ENCODE measurements at places on chromosomes 4 and X.

DNA sequence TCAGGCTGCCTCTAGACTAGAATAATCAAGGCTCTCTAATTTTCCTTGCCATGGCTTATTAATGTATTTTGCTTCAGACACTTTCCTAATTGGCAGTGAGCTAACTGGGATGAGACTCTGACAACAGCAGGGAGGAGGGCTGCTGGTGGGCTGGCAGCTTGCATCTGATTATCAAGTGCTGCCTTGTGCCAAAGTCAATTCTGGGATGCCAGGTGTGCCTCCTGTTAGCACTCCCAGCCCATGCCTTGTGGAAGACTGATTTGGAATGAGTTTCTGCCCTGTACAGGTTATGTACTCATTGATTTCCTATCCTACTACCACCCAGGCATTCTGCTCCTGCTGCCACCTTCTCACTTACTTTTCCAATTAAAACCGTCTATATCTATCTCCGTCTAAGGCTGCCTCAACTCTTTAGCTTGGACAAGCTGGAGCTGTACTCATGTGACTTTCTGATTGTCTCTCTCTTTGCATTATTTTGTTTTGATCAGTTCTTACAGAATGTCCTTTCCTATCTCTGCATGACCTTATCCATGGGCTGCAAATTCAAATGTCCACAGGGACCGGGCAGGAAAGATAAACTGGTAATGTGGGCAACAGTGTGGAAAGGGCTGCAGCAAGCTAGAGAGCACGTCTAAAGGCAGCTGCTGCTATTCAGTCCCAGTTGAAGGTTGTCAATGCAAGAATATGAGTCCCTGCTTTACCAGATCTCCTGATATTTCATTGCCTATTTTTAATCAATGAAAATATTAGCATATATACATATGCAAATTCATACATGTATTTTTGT is 112.6 kb downstream of the GABRA2 start:
- H3K4me3 ChIP-seq: no peak overlapping the region
- H3K27ac ChIP-seq: no peak overlapping the region
- no peaks in the 10 kb centered on the region for H3K27me3 ChIP-seq
- no peak for DNase-seq
- H3K4me1 ChIP-seq: no peaks in the 10 kb centered on the region

DNA sequence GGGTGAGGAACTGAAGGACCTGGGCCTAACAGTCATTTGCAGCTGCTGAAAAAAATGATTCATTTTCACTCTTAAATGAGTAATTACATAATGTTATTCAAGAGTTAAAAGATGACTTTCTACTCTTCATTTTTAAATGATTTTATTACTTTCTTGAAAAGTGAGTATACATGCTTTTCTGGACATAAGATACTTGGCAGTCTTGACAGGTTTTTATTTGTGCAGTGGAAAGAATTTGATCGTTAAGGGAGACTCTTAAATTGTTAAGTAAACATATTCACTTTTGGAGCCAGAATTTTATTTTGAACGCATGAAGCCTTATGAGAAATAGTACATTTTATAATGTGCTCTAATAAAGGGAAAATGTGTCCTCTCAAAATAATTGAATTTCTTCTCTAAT is 245.7 kb downstream of the TENM3 start:
- H3K4me3 ChIP-seq: no peak overlapping the region
- DNase-seq: no peak
- H3K4me1 ChIP-seq: peaks cover 13% of the 10 kb centered on the region
- peaks cover 4% of the 10 kb centered on the region for H3K27me3 ChIP-seq
- H3K27ac ChIP-seq: no peak overlapping the region
- H3K36me3 ChIP-seq: no peaks in the 10 kb centered on the region

- H3K27ac ChIP-seq: no peak overlapping the region
- DNase-seq: no peak
- no peaks in the 10 kb centered on the region for H3K36me3 ChIP-seq
- H3K4me3 ChIP-seq: no peak overlapping the region
These were observed 1020.9 kb upstream of the INTU start for GRCh38 chr4:126611900-126612299.

DNA sequence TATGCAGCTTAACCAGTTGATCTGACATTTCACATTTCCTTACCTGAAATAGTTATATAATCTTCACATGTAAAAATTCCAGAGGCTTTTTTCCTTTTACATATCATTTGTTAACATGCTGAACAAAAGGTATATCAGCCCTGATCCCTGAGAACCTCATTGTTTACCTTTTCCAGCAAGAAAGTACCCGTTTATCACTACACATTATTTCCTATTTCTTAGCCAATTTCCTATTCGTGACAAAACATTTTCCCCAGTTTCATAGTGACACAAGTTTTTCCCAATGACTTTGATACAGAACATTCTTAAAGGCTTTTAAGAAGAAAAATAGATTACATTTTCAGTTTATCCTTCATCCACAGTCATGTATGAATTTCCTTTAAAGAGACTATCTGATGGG is 86.6 kb upstream of the DKK2 start:
- H3K4me3 ChIP-seq: no peak overlapping the region
- no peak overlapping the region for H3K27ac ChIP-seq
- no peaks in the 10 kb centered on the region for H3K4me1 ChIP-seq
- no peaks in the 10 kb centered on the region for H3K36me3 ChIP-seq
- no peak for DNase-seq

GRCh38 chr4:1767770-1768366 is 25.2 kb upstream of the FGFR3 start:
- H3K27ac ChIP-seq: no peak overlapping the region
- peak; percentile 39 for DNase-seq
- H3K4me3 ChIP-seq: no peak overlapping the region
- H3K36me3 ChIP-seq: no peaks in the 10 kb centered on the region
- peaks cover 19% of the 10 kb centered on the region for H3K27me3 ChIP-seq
- H3K4me1 ChIP-seq: peaks cover 3% of the 10 kb centered on the region

DNA sequence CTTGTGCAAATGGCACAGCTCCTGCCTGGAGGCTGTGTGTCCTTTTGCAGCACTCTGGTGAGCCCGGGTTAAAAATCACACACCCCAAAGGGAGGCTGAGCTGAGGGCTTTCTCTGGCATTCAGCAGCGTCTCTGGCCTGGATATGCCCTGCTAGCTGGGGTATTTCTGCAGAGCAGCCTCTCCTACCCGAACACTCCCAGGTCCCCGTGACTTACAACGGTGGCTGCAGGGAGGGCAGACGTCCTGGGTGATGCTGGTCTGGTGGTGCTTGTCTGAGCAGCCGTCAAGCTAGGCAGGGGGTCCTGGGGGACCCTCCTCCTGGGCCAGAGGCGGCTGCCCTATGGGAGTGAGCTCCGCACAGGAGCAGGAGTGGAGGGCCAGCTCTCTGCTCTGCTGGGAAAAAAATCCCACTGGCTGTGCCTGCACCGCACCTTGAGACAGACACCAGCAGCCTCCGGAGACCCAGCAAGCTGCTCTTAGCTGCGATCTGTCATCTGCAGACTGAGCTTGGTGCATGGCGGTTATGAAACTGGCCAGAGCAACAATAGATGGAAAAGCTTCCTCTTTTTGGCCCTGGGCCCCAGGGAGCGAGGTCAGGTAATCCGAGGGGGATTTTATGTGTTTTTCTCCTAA is 41.3 kb upstream of the ASMTL start:
- peak overlapping the region; percentile 42 for H3K4me3 ChIP-seq
- no peak for DNase-seq
- H3K27ac ChIP-seq: peak overlapping the region; percentile 49
- peaks cover 14% of the 10 kb centered on the region for H3K36me3 ChIP-seq
- no peaks in the 10 kb centered on the region for H3K27me3 ChIP-seq

DNA sequence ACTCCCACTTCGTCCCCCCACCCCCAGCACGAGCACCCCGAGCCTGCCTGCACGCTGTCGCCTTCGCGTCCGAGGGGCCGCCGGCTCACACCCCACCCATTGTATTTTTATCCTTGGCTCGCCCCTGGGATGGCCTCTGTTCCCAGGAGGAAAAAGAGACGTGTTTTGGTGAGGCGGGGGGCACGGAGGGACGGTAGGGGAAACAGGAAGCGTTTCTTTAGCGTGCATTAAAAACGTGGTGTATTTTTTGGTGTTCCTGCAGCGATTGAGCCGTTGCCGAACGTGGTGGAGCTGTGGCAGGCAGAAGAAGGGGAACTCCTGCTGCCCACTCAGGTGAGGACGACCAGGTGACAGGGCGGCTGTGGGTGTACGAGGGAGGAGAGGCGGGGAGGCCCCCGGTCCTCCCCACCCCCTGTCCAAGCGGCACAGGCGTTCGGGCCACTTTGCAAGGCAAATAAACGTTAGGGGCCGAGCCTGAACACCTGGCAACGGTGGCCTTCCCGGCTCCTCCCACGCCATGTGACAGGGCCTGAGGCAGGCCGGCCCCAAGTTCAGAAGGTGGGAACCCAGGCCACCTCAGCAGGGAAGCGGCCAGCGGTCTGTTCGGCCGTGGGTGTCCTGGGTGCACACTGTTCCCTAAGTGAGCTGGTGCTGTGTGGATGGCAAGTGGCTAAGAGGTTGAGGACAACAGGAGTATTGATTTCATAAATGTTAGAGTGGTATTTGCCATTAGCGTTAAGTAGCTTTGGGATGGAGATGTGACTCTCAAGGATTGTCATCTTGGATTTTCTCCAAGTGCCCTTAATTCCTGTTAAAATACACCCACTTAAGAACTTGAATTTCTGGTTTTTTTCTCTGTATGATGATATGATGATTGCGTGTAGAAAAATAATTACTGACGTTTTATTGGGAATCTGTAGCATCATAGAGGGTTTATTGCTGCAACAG is 1.1 kb downstream of the TMEM131L start:
- H3K27me3 ChIP-seq: no peaks in the 10 kb centered on the region
- H3K4me3 ChIP-seq: peak overlapping the region; percentile 88
- H3K27ac ChIP-seq: peak overlapping the region; percentile 87
- DNase-seq: peak; percentile 67
- peaks cover 64% of the 10 kb centered on the region for H3K4me1 ChIP-seq

DNA sequence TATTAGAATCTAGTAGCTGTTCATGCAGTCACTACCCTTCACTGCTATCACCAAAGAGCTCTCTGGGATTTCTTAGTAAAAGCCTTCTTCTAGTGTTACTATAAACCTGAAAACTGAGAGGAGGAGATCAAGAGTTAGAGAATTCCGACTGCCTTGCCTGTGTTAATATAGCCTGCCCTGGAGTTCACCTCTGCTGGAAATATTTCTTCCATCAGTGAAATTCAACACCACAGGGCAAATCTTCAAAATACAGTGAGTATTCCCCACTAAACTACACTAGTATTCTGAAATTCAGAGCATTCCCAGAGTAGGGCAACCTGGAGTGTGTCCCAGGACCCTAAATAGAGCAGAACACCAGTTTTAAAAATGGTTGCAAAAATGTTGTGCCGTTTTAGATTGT is 301.1 kb downstream of the ARHGAP24 start:
- no peak overlapping the region for H3K4me3 ChIP-seq
- no peak overlapping the region for H3K27ac ChIP-seq
- no peaks in the 10 kb centered on the region for H3K27me3 ChIP-seq

- no peak for DNase-seq
- H3K27me3 ChIP-seq: no peaks in the 10 kb centered on the region
- no peak overlapping the region for H3K4me3 ChIP-seq
- peak overlapping the region; percentile 85 for H3K27ac ChIP-seq
- H3K36me3 ChIP-seq: peaks cover 33% of the 10 kb centered on the region
These were observed 13.6 kb downstream of the EXOC1 start for GRCh38 chr4:55866973-55867574.

GRCh38 chr4:1172228-1172851 is at the start of gene SPON2:
TSS of gene SPON2 (minus strand) at chr4:1172583.
- DNase-seq: no peak
- no peaks in the 10 kb centered on the region for H3K36me3 ChIP-seq
- H3K4me1 ChIP-seq: peaks cover 11% of the 10 kb centered on the region
- peaks cover 27% of the 10 kb centered on the region for H3K27me3 ChIP-seq
- no peak within 1 kb of the TSS for H3K4me3 ChIP-seq

DNA sequence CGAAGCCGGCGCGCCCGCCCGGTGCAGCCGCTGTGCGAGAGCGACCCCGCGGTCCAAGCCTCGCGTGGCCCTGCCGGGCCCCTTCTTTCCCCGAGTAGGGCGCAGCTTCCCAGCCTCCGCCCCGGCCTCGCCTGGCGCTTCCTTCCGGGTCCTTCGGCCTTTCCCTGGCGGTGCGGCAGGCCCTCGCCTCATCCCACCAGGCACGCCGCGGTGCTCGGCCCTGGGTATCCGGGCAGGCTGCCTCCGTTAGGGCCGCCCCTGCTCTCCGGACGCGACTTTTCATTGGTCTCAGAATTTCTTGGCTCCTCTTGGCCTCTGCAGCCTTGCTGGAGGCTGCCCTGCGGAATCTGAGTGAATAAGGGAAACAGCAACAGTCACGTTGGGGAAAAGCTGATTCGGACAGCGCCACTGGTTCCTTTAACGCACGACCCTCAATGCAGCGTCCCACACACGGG is 429 bp downstream of the UVSSA start:
- peaks cover 37% of the 10 kb centered on the region for H3K4me1 ChIP-seq
- no peaks in the 10 kb centered on the region for H3K27me3 ChIP-seq
- peak; percentile 64 for DNase-seq
- peak overlapping the region; percentile 88 for H3K4me3 ChIP-seq

- H3K36me3 ChIP-seq: no peaks in the 10 kb centered on the region
- no peak for DNase-seq
- peaks cover 71% of the 10 kb centered on the region for H3K4me1 ChIP-seq
These were observed 48.1 kb upstream of the ENPP6 start for GRCh38 chr4:184265546-184266351.

- H3K4me1 ChIP-seq: peaks cover 56% of the 10 kb centered on the region
- H3K27ac ChIP-seq: peak overlapping the region; percentile 82
- no peaks in the 10 kb centered on the region for H3K27me3 ChIP-seq
- peak; percentile 24 for DNase-seq
These were observed 193.0 kb upstream of the RPS6KA3 start for GRCh38 chrX:20459410-20460350.

DNA sequence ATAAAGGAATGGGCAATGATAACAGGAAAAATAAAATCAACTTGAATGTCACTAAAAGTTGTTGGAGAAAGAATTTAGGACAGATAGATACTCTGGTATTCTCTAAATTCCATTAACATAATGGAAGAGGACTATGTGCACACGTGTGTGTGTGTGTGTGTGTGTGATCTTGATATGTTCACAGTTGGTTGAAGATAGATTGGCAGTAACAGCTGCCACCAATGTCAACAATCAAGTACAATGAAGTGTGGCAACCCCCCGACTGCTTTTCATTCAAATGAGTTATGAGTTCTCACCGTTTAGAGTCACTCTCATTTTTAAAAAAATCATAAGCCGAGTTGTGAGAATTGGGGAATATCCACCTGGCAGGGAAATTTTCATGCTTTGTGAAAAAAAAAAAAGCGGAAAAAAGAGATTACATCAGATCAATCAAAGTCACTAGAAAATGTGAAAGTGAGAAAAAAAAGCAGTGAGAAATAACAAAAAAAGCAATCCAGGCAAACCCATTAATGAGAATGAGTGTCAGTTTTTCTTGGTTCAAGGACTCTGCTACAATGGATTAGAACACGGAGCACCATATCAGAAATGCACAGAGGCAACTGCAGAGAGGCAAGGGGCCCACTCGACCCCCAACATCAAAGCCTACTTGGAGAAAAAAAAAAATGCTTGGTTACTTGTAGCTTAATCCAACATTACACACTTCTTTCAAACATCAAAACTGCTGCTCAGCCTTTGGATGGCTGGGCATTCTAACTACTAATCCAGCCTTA is 414.9 kb upstream of the PITX2 start:
- no peak overlapping the region for H3K4me3 ChIP-seq
- H3K27ac ChIP-seq: no peak overlapping the region
- no peak for DNase-seq
- no peaks in the 10 kb centered on the region for H3K4me1 ChIP-seq

- peaks cover 15% of the 10 kb centered on the region for H3K4me1 ChIP-seq
- peak overlapping the region; percentile 43 for H3K27ac ChIP-seq
- H3K27me3 ChIP-seq: no peaks in the 10 kb centered on the region
- DNase-seq: no peak
- H3K36me3 ChIP-seq: no peaks in the 10 kb centered on the region
These were observed 79.4 kb upstream of the TNIP3 start for GRCh38 chr4:121243485-121243884.
